ENCODE measurements at places on chromosomes 4 and X.

- no peak for DNase-seq
These were observed 953.6 kb upstream of the AGA start for GRCh38 chr4:178395798-178396197.

DNA sequence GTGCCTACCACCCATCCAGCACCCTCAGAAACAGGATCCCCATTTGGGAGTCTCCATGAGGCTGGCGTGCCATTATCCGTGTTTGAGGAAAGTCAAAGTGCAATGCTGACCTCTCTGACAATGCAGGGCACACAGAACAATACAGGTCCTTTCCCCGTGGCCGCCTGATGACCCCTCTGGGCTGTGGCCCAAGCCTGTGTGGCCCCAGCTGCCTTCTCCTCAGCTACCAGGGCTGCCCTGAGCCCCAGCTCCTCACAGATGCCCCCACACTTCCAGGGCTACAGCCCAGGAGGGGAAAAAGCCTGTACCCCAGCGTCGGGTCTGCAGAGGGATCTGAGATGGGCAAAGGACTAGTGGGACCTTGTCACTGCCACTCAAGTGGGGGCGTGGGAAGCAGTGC, 15.5 kb downstream of the ZFYVE28 start:
- DNase-seq = no peak

DNA sequence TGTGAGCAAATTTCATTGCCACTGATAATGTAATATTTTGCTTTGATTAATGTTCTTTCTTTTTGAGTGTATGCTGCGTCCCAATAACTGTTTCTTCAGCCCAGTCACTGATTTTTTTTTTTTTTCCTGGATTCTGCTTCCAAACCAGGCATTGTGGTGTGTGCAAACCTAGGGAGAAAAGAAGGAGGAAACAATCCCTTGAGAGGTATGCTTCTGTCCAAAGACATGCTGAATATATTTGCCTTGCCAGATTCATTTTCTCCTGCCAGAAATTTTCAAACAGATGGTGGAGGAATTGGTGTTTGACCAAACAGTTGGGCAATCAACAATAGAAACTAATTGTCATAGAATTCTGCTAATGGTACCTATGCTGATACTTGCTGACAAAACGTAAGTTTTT, 753.6 kb downstream of the RPA4 start:
- DNase-seq = no peak

- DNase-seq = no peak
These were observed 49.6 kb downstream of the KLHL13 start for GRCh38 chrX:118066867-118067515.

DNA sequence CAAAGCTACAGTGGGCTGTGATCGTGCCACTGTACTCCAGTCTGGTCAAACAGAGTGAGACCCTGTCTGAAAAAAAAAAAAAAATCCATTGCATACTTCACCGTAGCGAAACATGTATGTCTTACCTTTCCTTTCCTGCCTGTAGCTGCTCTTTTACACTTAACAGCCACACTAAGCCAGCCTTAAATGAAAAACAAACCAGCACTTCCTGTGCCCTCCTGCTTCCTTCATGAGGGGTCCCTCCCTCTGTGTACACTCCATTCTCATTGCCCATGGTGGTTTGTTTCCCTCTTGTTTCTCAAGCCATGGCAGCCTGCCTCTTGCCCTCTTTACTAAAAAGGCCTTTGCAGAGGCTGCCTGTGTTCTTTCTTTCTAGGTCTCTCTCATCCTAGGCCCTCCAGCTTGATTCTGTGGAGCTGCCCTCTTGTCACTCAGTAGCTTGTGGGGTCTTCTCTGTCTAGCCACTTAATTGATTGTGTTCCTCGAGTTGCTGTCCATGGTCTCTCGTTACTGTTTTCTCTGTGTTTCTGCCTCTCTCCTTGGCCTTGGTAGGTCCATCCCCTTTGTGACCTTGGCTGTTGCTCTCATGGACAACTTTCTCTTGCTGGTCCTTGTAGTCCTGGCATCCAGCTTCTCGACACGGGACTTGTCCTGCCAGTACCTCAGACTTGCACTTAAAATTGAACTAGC, 52.1 kb upstream of the MSANTD1 start:
- DNase-seq = no peak

GRCh38 chr4:169051761-169052593, 41.9 kb upstream of the CBR4 start:
- no peak for DNase-seq

DNA sequence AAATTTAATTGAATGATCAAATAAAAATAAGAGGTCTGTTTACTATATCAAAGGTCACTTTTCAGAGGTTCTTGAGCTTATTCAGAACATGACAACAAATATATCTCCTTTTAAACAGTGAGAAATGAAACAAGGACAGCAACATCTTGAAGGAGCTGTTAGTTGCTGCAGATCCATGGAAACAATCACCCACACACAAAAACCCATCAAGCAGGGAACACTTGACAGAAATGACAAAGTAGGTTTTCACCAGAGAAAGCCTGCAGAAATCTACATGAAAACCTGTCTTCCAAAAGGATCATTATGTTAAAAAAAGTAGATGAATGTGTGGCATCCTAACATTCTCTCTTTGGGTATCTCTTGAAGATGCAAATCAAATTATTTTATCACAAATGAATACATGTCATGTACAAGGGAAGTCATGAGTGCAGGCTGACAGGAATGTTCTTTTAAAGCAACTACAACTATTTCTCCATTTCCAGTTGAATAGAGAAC, 203.0 kb downstream of the GRIA2 start:
- no peak for DNase-seq

DNA sequence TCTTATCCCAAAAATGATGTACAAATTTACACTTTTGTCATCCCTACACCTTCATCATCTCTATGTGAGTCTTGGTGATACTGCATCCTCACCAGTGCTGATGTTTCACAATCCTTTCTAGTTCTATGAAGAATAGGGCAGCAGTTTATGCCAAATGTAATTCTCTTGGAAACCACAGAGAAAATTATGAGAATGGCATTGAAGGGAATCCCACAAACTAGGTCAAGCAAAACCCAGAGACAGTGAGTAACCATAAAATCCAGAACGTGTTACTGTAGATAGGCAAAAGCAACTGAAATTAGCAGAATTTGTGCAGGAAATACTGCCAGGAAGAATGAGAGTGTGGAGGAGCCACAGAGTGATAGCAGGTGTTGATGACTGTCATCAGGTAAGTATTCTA, 24.5 kb downstream of the IL15 start:
- DNase-seq = no peak

- DNase-seq = no peak
These were observed 96.4 kb downstream of the GPC3 start for GRCh38 chrX:133888984-133889383.

DNA sequence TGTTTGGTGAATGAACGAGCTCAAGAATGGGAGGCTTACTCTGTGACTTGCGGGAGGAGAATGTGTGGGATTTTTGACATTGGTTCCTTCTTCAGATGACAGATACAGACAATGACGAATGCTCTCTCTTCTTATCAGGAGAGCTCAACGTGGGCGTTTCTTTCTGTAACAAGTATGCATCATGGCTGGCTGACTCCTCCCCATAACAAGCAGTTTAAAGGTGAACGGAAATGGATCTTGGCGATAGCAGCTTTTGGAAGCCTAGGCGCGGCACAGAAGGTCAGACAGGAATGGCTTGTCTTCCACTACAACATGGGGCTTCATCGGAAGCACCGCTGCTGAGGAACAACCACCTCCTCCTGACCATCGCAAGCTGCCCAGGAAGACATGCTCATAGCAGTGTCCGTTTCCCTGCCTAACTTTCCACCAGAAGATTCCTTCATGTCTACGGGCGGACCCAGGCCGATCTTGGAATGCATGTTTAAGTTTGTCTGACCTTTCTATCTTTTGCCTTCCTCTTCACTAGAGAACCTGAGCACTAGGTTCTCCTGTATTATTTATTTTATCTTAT, 18.3 kb upstream of the ACSL1 start:
- DNase-seq = no peak

DNA sequence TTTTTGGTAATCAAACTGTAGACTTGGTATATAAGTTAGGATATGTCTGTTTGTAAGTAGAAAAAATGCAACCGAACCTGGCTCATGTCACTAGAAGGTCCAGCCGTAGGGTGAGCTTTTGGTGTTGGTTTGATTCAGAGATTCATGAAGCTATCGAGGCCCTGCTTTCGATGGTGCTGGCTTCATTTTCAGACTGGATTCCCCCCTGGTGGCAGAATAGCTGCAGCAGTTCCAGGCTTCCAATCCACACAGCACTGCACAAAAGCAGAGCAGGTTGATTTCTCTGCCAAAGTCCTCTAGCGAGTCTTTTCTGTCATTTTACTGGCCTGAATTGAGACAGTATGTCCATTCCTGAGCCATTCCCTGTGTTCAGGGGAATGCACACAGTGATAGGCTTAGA, 33.1 kb downstream of the PDK3 start:
- DNase-seq = no peak

GRCh38 chr4:164177753-164178152, 576.2 kb upstream of the SMIM31 start:
- DNase-seq = no peak

DNA sequence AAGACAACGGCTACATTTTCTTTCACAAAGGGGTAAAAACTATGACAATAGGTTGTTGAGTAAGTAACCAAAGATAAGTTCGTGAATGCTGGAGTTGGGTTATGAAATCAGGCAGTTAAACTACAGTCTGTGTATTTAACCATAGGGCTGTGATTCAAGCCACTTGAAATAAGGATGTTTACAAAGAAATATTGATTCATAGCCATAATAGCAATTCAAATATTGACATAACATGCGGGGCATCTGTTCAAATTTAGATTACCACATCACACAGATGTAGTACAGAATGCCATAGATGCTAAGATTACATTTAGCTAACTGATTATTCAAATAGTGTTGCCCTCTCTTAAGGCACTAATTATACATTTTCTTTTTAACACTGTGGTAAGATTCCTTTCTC, 364.1 kb downstream of the FSTL5 start:
- no peak for DNase-seq

DNA sequence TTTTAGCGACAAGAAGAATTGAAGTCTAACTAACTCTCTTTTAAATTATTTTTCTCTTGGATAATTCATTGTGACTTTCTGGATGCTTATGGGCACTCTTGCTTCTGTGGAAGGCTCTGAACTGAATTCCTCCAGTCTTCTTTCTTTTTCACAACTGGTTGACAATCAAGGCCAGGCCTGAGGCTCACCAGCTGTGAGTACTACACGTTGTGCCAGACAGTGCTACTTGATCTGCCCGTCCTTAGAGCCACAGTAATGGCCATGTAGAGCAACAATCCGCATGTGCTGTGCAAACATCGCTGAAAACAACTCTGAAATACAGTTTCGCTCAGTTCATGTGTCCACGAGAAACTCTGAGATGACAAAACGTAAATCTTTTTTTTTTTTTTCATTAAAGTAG, 1336.3 kb upstream of the AGA start:
- DNase-seq = no peak

- DNase-seq = no peak
These were observed 24.8 kb downstream of the ZFYVE28 start for GRCh38 chr4:2393353-2394270.

DNA sequence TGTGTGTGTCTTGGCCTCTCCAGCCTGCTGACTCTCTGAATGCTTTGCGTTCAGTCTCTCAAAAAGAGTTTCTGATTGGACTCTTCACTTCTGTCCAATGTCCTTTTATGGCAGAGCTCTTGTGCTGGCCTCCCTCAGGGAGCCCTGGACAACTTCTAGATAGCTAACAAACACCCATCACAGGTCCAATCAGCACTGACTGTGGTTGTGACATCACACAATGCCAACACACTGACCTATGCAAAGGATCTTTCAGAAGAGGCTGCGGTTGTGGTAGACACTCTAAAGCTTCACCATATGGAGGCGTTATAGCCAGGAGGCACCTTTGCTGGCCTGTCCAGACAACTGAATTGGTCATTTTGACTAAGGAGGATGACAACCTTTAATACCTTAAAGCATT, 53.8 kb upstream of the LSM6 start:
- DNase-seq = no peak

All from stimulated activated CD8-positive, alpha-beta memory T cell treated with anti-CD3 and anti-CD28 coated beads, Interleukin-7, amount 100 ng/mL, for 4 hours (primary cell).